ENCODE measurements at places on chromosomes 5 and 9.

GRCh38 chr5:26893078-26893477, 145.3 kb downstream of the CDH9 start:
- no peak for DNase-seq

GRCh38 chr5:102818345-102818744, 63.2 kb downstream of the PAM start:
- no peak for DNase-seq

- no peak for DNase-seq
These were observed 73.9 kb downstream of the KLF9 start for GRCh38 chr9:70340572-70340971.

DNA sequence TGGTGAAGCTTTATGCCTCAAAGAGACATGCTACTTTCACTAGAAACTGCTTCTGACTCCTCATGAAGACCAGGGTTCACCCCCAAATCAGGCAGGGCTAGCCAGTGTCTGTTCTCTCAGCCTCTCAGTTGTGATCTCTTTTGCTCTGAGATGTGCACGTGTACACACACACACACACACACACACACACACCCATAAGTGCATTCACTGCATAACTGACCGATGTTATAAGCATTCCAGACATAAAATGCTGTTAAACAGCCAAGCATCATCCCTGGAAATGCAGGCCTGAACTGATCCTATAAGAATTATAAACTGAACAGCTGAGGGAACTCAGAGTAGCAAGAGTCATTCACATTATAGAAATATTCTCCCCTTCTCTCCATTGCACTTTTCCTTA, 85.0 kb downstream of the FSTL4 start:
- no peak for DNase-seq

- DNase-seq, result no peak
These were observed 294.5 kb downstream of the CTNND2 start for GRCh38 chr5:11609570-11610303.

DNA sequence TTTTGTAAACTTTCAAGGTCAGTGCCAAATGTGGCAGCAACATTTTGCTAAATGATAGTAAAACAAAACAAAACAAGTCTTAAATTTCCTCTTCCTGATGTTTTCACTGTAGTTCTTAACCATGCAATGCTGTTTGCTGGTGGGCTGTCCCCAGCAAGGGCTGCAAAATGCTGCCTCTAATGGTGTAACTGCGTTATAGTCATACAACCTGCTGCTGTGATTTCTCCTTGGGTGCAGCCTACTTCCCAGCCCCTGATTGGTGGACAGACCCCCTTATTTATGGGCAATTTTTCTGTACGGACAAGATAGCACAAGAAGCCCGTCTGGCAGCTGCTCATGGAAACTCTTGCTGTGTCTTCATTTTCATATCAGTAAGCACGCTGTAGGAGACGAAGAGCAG, 26.6 kb upstream of the PIP5K1B start:
- no peak for DNase-seq

DNA sequence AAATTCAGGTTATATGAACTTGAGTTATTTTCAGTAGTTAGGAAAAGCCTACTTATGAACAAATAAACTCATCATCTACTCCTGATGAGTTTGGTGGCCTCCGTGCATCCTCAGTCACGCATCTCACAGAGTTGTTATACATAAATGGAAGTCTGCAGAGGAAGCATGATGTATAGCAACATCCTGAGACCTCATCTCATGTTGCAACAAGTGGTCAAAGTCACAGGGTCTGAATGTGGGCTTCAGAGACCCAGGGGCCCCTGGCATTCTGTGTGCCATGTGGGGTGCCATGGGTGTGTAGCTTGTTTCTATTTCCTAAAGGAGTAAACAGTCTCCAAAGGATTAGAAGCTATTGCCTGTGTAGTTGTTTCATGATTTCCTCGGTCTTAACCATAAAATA, 216.5 kb downstream of the IRX2 start:
- DNase-seq, result no peak

GRCh38 chr9:34654323-34655051, 2.5 kb downstream of the IL11RA start:
- DNase-seq, result peak; percentile 66

DNA sequence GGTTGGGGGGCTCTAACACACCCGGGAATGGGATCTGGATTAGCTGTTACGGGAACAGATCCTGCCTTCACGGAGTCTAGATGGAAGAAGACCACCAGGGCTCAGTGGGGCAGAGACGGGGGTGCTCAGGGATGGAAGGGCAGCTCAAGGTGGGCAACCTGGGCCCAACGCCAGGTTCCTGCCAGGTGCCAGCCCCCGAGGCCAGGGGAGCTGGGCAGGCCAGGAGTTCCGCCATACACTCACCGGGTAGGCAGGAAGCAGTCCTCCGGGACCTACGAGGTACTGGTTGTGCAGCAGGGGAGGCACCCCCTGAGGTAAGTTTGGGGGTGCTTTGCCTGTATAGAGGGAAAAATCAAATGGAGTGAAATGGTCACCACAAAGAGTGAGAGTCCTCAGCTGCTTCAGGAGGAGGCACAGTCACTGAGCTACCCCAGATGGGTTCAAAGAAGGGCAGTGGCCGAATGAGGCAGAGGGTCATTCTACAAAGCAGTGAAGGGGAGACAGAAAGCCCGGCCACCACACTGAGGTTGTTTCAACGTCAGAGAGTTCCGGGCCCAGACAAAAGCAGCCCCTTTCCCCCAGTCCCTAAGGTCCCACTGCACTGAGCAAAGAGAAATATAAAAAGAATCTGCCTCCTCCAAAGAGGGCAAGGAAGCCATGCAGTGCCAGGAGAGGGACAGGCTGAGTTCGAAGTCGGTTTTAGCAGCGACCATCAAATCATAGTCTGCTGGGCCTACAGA, 110.0 kb downstream of the UBE2R2 start:
- DNase-seq, result no peak

- no peak for DNase-seq
These were observed 163.4 kb upstream of the FSTL4 start for GRCh38 chr5:133775584-133776304.

DNA sequence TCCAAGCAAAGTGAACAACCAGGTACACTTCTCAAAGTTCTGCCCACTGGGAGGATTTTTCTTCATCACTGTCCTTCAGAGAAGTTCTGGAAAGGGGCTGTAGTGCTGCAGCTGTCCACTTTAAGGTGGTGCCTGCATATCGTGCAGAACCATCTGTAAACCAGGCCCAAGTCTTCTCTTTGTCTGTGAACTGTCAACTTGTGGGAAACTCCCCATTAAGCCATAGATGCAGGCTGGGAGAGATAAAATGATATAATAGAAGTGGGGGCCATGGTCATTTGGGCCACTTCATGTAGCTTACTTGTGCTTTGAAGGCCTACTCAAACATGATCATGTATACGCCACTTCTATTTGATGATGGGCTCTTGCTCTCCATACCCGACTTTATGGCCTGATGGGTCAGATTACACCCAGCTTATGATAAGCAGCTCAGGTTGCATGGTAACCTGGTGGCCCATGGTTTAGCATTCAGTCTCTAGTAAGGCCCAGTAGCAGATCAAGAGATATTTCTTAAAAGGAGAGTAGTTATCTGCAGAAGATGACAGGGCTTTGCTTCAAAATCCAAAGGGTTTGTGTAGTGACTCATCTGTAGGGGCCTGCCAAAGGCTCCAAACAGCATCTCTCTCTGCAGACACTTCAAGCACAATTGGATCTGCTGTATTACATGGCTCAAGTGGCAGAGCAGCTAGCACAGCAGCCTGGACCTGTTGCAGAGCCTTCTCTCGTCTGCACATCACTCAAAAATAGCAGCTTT, 15.7 kb upstream of the BTF3 start:
- peak; percentile 5 for DNase-seq

GRCh38 chr5:73298772-73299630, 126.0 kb downstream of the TMEM174 start:
- DNase-seq, result no peak

- no peak for DNase-seq
These were observed 375.5 kb downstream of the CTNND2 start for GRCh38 chr5:11528720-11529119.

GRCh38 chr5:120139039-120139438, 325.1 kb upstream of the PRR16 start:
- no peak for DNase-seq

- DNase-seq, result no peak
These were observed 92.7 kb upstream of the CACNA1B start for GRCh38 chr9:137784641-137785513.

DNA sequence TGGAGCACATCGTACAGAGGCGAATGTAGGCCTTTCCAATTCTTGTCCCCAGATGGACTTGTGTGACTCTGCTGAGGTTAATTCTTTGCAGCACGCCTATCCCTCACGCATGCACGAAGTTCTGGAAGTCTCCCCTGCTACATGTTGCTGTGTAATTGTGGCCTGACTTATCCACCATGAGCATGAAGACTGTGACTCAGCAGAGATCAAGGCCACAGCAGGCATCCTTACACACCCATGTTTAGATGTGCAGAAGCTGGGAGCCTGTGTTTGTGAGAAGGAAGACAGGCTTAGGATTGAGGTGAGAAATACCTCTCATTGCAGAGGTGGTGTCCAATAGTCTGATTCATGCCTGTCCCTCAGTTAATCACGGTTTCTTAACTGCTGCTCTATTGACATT, 135.6 kb downstream of the ICE1 start:
- DNase-seq, result no peak

GRCh38 chr9:90098408-90098807, 493.6 kb downstream of the GADD45G start:
- DNase-seq, result no peak

GRCh38 chr5:40486437-40487275, 193.1 kb upstream of the PTGER4 start:
- DNase-seq, result no peak

GRCh38 chr5:139755892-139756671, 39.5 kb upstream of the PSD2 start:
- DNase-seq, result no peak

- DNase-seq, result no peak
These were observed 11.4 kb upstream of the MATR3 start for GRCh38 chr5:139282197-139282557.

- DNase-seq, result no peak
These were observed 28.1 kb downstream of the PIK3R1 start for GRCh38 chr5:68243681-68244080.

- DNase-seq, result no peak
These were observed 40.8 kb upstream of the COL15A1 start for GRCh38 chr9:98902925-98903324.

GRCh38 chr5:177317959-177318377, 6.3 kb upstream of the MXD3 start:
- peak; percentile 15 for DNase-seq

DNA sequence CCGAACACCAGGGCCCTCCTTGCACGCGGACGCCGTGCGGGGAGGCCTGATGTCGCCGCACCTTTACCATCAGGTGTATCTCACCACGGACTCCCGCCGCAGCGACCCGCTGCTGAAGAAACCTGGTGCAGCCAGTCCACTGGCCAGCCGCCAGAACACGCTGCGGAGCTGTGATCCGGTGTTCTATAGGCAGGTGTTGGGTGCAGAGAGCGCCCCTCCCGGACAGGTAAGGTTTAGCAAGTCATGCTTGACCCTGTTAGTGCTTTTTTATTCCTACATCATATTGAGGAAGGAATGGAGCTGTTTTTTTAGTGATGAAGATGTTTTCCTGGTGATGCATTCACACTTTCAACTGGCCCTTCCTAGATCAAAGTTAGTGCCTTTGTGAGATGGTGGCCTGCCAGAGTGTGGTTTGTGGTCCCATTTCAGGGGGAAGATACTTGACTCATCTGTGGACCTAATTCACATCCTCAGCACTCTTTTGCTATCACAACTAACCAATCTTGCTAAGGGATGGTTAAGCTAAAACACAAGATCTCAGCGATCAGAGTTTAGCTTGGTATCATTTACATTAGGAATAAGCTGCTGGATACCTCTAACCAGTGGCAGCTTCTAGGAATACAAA, 2.7 kb downstream of the PCDHGC3 start:
- no peak for DNase-seq

GRCh38 chr9:14960881-14961280, 50.7 kb upstream of the FREM1 start:
- DNase-seq, result no peak

GRCh38 chr9:74503219-74503618, 6.1 kb downstream of the RORB start:
- DNase-seq, result no peak

DNA sequence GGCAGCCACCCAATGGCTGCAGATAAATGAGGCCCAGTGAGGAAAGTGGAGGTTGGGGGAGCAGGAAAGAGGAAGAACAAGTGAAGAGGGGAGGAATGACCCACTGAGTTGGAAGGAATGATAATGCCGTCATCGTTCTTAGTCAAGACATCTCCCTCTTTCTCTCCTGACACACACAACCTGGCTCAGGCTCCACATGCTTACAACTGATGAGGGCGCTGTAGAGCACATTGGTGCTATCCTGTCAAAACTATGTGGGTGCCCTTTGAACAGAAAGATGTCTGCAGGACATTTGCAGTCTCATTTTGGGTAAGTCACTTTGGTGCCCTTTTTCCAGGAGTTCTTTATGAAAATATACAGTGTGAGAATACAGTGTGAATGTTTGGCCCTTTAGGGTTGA, 5.9 kb downstream of the IFNW1 start:
- DNase-seq, result no peak

- DNase-seq, result no peak
These were observed 76.7 kb downstream of the GRAMD2B start for GRCh38 chr5:126499853-126500342.

DNA sequence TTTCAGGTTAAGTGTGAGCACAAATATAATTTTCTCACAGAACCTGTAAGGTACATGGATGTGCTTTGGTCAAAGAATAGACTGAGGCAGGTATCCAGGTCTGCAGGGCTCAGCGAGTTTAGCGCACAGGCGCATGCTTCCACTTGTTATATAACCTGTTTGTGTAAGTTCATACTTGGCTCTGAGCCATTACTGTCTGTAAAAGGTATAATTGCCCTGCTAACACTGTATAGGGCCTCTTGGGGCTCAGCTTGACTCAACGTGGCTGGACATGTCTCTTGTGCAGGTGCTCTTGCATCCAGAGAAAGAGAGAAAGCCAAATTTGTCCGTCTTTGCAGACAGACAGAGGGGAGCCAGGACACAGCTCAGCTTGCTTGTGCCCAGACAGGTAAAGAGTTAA, 759.6 kb downstream of the MTRR start:
- DNase-seq, result no peak

All from hypothalamus (tissue), 51 donors.